ENCODE measurements at places on chromosomes 13 and 19. TPM values are rescaled to one million over a fixed set of nuclear protein-coding genes. Genes with fewer than 3 reads are reported as not detected.

DNA sequence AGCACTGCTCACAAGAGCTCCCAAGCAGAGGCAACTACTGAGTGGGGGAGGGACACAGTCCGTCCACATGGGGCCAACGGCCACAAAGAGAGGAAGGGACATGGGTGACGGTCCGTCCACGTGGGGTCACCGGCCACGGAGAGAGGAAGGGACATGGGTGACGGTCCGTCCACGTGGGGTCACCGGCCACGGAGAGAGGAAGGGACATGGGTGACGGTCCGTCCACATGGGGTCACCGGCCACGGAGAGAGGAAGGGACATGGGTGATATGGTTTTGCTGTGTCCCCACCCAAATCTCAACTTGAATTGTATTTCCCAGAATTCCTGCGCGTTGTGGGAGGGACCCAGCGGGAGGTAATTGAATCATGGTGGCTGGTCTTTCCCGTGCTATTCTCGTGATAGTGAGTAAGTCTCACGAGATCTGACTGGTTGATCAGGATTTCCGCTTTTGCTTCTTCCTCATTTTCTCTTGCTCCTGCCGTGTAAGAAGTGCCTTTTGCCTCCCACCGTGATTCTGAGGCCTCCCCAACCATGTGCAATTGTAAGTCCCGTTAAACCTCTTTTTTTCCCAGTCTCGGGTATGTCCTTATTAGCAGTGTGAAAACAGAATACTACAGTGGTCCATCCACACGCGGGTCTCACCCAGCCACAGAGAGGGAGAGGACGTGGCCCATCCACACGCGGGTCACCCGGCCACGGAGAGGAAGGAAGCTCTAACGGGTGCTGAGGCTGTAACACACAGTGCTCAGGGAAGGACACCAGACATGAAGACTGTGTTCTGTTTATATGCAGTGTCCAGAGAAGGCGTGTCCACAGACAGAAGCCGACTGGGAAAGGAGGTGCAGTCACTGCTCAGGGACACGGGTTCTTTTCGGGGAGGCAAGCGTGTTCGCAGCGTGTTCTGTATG lies 48.5 kb downstream of the GAS6 start:
- H3K4me1 ChIP-seq = peaks cover 17% of the 10 kb centered on the region
- no peak overlapping the region for H3K27ac ChIP-seq
- no peaks in the 10 kb centered on the region for H3K27me3 ChIP-seq
- DNase-seq = no peak
- H3K4me3 ChIP-seq = peak overlapping the region; percentile 41

LILRA6 gene
- total RNA-seq = not detected

RAB3A gene
- total RNA-seq = 31.2 TPM

SIGLEC8 gene
- total RNA-seq = not detected

SHD gene
- total RNA-seq = 0.14 TPM

DNA sequence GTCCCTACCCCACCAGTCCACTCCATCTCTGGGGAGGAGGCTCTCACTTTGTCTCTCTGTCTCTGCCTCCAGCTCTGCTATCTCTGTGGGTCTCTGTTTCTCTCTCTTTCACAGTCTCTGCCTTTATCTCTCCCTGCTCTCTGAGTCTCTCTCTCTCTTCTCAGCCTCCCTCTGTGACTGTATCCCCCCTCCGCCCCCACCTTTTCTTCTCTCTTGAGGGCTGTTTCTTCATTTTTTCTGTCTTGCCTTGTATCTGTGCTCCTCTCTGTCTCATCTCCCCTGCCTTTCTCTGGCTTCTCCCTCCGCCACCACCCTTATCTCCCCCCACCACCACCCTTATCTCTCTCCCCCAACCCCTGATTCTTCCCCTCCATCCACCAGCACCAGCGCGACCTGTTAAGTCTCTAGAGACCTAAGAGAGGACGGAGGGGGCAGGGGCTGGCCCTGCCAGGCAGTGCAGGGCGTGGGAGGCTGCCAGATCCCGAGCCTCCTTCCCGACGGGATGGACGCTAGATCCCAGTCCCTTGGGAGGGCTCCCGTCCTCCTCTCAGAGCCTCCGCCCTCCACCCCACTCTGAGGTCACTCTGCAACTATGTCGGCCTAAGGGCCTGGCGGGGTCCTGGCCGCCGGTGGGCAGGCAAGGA lies 1.0 kb downstream of the AXL start:
- H3K36me3 ChIP-seq = no peaks in the 10 kb centered on the region
- peaks cover 17% of the 10 kb centered on the region for H3K27me3 ChIP-seq
- H3K27ac ChIP-seq = no peak overlapping the region
- peaks cover 3% of the 10 kb centered on the region for H3K4me1 ChIP-seq

DNA sequence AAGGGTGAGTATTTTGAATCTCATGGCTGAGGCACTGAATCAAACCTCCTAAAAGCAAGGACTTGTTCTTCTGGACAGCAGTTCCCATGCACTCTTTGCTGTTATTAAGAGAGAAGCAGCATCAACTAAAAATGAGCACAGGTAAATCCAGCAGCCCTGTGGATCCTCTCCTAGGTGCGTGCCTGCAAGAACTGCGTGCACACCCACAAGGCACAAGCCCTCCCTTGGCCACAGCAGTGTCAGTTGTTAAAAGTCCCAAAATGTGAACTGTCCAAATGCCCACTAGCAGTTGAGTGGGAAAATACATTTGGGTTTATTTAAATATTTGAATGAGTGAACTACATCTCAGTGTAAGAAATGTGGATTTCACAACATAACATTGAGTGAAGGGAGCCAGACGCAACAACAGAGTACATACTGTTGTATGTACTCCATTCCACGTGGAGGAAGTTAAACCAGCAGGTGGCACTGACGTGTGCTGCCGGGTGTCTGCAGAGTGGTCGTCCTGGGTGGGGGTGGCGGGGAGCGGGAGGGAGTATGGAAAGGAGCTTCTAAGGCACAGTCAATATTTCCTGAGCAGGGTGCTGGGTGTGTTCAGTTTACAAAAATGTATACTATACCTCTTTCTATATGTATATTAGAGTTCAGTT lies 266.4 kb downstream of the NALCN start:
- H3K4me3 ChIP-seq = no peak overlapping the region
- no peak for DNase-seq
- H3K27me3 ChIP-seq = peaks cover 21% of the 10 kb centered on the region
- H3K27ac ChIP-seq = no peak overlapping the region
- no peaks in the 10 kb centered on the region for H3K4me1 ChIP-seq
- no peaks in the 10 kb centered on the region for H3K36me3 ChIP-seq

- H3K27me3 ChIP-seq = no peaks in the 10 kb centered on the region
- H3K4me3 ChIP-seq = peak within 1 kb of the TSS; percentile 78
- peak; percentile 55 for DNase-seq
- peak within 1 kb of the TSS; percentile 78 for H3K27ac ChIP-seq
- peaks cover 15% of the 10 kb centered on the region for H3K36me3 ChIP-seq
These were observed at the start of gene ZNF580 for GRCh38 chr19:55640577-55641425. Gene ZNF580 (plus strand): TSS chr19:55641002. CDS start chr19:55642509, 1,507 bp downstream.

TMEM38A gene
- not detected for total RNA-seq

DNA sequence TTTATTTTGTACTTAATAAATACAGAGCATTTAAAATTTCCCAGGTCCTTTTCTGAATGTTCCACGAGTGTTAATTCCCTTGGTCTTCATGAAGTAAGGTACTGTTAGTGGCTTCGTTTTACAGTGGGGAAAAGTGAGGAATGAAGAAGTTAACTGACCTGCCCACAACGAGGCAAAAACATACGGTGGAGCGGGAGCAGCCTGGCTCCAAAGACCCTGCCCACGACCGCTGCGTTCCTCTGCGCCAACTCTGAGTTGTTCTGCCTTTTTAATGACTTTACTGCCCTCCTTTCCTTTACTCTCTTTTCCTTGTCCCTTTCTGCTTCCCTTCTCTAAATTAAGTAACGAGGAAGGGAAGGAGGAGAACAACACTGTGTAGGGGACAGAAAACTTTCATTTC lies 392.9 kb downstream of the PCDH9 start:
- DNase-seq = no peak
- no peak overlapping the region for H3K27ac ChIP-seq
- H3K4me1 ChIP-seq = no peaks in the 10 kb centered on the region
- H3K27me3 ChIP-seq = no peaks in the 10 kb centered on the region
- no peaks in the 10 kb centered on the region for H3K36me3 ChIP-seq

DNA sequence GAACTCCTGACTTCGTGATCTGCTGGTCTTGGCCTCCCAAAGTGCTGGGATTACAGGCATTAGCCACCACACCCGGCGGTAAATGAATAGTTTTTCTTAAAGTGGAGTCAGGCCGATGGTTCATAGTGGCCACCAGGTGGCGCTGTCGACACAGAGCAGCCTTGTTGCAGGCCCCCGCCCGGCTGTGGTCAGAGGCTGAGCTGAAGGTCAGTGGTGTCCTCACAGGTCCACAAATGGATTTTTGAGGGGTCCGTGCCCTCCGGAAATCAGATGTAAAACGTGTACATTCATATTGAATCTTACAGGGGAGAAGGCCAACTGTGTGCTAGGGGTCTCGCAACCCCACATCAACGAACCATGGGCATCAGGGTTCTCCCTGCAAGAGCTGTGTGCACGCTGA lies 13.4 kb upstream of the WDR18 start:
- no peak overlapping the region for H3K4me3 ChIP-seq
- H3K4me1 ChIP-seq = no peaks in the 10 kb centered on the region
- H3K36me3 ChIP-seq = peaks cover 17% of the 10 kb centered on the region
- no peak overlapping the region for H3K27ac ChIP-seq

VAV1 gene
- total RNA-seq = 70.1 TPM

DNA sequence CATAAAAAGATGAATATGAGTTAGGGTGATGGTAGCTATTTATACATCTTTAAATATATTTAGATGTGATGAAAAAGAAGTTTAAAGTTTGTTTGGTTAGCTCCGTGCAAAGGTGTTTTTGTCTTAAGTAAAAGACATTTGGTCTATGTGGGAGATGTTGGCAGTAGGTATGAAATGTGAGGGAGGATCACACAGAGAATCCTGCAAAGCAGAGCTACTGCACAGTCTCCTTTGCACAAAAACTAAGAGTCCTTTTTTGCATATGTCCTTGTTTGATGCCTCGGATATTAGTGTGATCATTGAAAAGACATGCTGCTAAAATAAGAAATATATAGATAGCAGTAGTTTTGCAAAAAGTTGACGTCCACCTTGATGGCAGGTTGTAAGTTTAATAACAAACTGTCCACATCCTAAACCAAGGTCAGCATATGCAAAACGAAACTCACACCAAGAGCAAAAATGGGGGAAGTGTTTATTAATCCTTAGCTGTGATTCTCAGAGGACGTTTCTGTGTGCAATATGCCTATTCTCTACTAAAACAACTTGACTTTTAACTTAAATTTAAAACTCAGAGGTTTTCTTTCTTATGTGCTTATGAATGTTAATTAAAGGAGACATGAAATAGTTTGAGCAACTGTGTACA lies 870.1 kb downstream of the PCDH9 start:
- H3K4me3 ChIP-seq = no peak overlapping the region
- H3K4me1 ChIP-seq = no peaks in the 10 kb centered on the region
- H3K27ac ChIP-seq = no peak overlapping the region
- H3K36me3 ChIP-seq = no peaks in the 10 kb centered on the region

SLITRK5 gene
- total RNA-seq = 0.03 TPM

DNA sequence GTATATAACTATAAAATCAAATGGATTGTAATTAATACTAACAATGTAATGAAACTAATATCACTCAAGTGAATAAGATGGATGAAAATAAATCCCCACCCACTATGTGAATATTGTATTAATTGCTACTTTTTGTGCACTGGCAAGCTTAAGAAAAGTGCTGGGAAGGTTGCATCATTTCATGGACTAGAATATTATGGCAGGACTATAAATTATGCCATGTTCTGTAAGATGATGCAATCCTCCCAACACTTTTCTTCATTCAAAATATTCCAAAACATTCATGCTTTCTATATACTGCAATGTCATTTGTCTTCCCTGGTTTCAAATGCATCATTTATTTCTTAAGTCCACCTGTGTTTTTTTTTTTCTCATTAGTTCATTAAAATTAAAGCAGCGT lies 457.6 kb upstream of the GPC6 start:
- no peaks in the 10 kb centered on the region for H3K36me3 ChIP-seq
- H3K4me3 ChIP-seq = no peak overlapping the region
- no peak for DNase-seq
- H3K27ac ChIP-seq = no peak overlapping the region
- no peaks in the 10 kb centered on the region for H3K27me3 ChIP-seq

GRCh38 chr13:110855363-110855762 lies 59.5 kb downstream of the ANKRD10 start:
- H3K4me3 ChIP-seq = no peak overlapping the region
- H3K27ac ChIP-seq = no peak overlapping the region
- no peak for DNase-seq
- H3K4me1 ChIP-seq = peaks cover 3% of the 10 kb centered on the region
- H3K27me3 ChIP-seq = peaks cover 3% of the 10 kb centered on the region
- no peaks in the 10 kb centered on the region for H3K36me3 ChIP-seq

DNA sequence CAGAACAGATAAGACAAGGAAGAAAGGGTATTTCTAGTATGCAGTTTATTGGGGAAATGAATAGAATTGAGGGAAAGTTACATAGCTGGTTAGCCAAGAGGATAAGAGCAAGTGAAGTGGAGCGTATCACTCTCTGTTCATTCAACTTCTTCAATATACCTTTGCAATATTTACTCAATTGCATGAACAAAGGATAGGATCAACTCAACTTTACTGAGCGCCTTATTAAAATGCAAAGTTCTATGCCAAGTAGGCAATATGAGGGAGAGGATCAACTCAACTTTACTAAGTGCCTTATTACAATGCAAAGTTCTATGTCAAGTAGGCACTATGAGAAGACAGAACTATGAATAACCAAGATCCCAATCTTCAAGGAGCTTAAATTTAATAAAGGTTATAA lies 43.9 kb downstream of the ZC3H13 start:
- H3K4me1 ChIP-seq = no peaks in the 10 kb centered on the region
- DNase-seq = no peak
- H3K27me3 ChIP-seq = no peaks in the 10 kb centered on the region

DNA sequence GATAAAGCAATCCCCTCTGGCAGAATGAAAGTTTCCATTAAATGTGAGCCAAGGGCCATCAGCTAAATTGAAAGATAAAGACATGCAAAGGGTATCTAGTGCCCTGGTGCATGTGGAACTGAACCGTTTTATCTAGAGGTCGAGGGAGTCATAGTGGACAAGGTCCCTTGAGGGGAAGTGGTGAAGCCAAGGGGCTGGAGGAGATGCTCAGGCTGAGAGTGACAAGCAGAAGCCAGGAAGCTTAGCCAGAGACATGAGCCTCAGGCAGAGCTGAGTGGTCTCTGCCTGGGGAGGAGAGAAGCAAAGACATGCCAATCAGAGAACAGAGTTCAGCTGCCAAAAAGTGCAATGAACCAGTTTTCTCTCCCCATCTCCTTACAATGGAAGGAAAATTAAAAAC lies 68.1 kb upstream of the SLC10A2 start:
- H3K4me3 ChIP-seq = no peak overlapping the region
- H3K27ac ChIP-seq = no peak overlapping the region
- no peaks in the 10 kb centered on the region for H3K36me3 ChIP-seq
- H3K4me1 ChIP-seq = no peaks in the 10 kb centered on the region

Measured in CD4-positive, alpha-beta T cell (primary cell).